ENCODE measurements at places on chromosomes 5 and 9. TPM values are rescaled to one million over a fixed set of nuclear protein-coding genes. Genes with fewer than 3 reads are reported as not detected.

The PCDHGA11 gene
- total RNA-seq, result 11.0 TPM

The CAMK4 gene
- 3.2 TPM for total RNA-seq

The BRD3 gene
- total RNA-seq, result 3.5 TPM

The CCIN gene
- 0.43 TPM for total RNA-seq

The ZNF354C gene
- total RNA-seq, result 6.8 TPM

The THBS4 gene
- total RNA-seq, result under 0.01 TPM

The INSL4 gene
- not detected for total RNA-seq

The SPINK5 gene
- total RNA-seq, result under 0.01 TPM

The ZNF608 gene
- total RNA-seq, result 8.4 TPM

The TPPP gene
- under 0.01 TPM for total RNA-seq

The SLCO6A1 gene
- total RNA-seq, result under 0.01 TPM

The TLX3 gene
- total RNA-seq, result not detected

The ITGA2 gene
- total RNA-seq, result 35.0 TPM

The PLEKHG4B gene
- under 0.01 TPM for total RNA-seq

The DAPK1 gene
- 3.9 TPM for total RNA-seq

The TTC23L gene
- total RNA-seq, result not detected

GRCh38 chr5:179266291-179267070 lies 78.8 kb downstream of the ADAMTS2 start:
- DNase-seq, result no peak

DNA sequence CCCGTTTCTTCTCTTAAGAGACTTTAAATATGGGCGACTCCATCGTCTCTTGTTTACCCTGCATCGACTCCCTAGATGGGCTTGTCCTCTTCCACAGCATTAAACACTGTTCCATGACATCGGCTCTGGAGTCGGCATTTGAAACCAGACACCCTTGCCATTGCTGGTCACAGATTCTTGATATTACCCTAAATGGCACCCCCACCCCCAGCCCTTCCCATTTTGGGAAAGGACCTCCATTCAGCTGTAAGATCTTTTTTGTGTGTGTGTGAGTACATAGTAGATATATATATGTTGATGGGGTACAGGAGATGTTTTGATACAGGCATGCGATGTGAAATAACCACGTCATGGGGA lies 51.1 kb upstream of the SH3PXD2B start:
- no peak for DNase-seq

GRCh38 chr9:137421838-137422603 lies 941 bp downstream of the EXD3 start:
- DNase-seq, result no peak

- peak; percentile 84 for DNase-seq
Observed at GRCh38 chr5:104498281-104498680, 935.7 kb upstream of the NUDT12 start.

DNA sequence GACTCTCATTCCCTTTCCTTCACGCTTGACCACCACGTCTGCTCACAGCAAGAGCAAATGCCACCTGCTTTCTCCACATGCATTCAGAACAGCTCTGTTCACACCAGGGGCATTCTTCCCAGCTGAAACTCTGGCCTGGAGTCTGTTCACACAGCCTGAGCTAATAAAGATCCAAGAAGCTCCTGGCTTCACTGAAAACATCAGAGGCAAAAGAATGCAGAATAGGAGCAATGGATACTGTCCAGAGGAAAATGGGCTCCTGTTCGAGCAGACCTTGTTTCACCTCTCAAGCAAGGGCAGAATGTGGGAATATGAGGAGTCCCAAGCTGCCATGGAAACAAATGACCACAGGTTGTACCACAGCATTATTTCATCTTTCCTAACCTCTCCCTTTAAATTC lies 402.7 kb upstream of the TNC start:
- no peak for DNase-seq

DNA sequence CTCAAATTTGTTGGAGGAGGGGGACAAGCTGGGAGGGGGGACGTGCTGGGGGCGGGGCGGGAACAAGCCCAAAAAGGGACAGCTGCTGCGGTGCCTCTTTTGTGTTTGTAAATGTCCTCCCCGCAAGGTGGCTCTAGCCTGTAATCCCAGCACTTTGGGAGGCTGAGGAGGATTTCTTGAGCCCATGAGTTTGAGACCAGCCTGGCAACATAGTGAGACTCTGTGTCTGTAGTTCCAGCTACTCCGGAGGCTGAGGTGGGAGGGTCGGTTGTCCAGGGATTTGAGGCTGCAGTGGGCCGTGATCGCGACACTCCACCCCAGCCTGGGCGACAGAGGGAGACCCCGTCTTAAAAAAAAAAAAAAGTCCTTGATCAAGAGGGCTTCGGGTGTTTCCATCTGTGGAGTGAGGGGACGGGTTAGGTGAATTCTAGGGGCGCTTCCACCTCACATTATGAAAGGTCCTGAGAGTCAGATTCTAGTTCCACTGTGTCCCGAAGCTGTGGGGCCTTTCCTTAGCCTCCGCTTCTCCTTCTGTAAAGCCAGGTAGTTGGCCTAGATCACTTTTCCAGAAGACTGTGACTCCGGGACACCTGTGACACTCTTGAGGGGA lies 779 bp upstream of the CTNNA1 start:
- DNase-seq, result no peak

DNA sequence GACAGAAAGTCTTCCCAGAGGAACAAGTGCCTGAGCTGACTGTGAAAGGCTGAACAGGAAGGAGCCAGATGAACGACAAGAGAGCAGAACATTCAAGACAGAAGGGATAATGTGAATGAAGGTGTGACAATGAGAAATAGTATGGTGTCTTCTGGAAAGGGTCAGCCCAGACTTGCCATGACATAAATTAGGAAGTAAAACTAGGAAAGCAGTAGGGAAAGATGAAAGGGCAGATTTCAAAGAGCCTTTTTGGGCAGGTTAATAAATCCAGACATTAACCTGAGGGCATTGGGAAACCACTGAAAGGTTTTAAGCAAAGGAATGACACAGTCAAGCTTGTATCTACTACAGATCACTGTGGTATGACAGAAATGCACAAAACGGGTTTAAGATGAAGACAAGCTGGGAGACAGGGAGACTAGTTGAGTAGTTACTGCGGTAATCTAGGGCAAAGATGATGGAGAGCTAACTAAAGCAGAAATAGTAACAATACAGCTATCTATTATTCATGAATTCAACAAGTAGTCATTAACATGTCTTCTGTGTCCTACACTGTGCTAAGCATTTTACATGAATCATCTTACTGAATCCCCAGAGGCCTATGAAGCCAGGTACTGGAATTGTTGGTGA lies 580.9 kb upstream of the WWC1 start:
- no peak for DNase-seq

- no peak for DNase-seq
Observed at GRCh38 chr9:107650995-107651394, 161.4 kb upstream of the KLF4 start.

GRCh38 chr5:172216345-172216744 lies 22.4 kb downstream of the EFCAB9 start:
- no peak for DNase-seq

- no peak for DNase-seq
Observed at GRCh38 chr5:2172471-2172870, 289.7 kb upstream of the IRX4 start.

DNA sequence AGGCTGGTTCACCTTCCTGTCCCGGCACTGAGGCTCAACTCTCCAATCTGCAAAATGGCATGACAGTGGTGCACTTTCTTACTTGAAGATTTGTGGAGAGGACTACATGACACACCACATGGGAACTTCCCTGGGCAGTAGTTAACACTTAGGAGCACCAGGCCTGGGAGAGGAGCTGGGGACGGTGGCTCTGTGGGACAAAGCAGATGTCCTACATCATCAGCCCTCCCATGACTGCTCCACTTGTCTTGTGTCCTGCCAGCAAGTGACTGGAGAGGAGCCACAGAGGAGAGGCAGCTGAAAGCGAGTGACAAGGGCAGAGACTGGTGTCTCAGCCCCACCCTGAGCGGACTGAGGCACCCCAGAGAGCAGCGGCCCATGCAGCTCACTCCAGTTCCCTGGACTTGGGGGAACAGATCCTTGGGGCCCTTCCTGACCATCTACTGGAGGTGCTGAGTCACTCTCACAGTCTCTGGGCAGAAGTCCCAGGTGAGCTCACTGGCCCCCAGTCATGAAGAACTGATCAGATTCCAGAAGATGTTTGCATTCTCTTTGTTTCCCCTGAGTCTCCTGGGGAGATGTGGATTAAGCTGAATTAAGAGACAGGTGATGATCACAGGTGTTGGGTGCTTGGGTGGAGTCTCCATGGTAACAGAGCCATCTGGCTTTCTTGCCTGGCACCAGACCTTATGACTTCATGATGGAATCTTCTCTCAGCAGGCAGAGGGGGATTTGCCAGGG lies 13.2 kb upstream of the SLC25A48 start:
- DNase-seq, result no peak

GRCh38 chr5:41636605-41637004 lies 126.2 kb upstream of the PLCXD3 start:
- DNase-seq, result peak; percentile 9

GRCh38 chr9:124330011-124330697 lies 72.4 kb downstream of the NEK6 start:
- no peak for DNase-seq

DNA sequence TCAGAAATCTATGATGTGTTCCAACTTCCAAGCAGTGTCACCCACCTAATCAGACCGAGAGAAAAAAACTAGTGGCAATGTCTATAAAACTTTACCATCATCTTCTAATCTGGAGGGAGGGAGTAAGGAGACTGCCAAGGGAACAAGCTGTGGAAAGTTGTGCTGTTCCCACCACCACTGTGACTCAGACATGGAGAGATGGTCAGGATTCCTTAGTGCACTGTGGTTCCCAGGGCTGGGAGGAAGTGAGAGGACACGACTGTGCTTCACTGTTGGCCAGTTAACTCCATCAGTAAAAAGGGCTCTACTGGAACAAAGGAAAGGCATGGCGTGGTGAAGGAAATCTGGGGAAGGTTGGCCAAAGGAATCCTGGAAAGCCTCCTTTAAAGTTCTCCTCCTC lies 18.8 kb downstream of the TICAM2 start:
- peak; percentile 83 for DNase-seq

- DNase-seq, result no peak
Observed at GRCh38 chr5:97412959-97413358, 229.9 kb upstream of the RIOK2 start.

- no peak for DNase-seq
Observed at GRCh38 chr9:6034954-6035353, 19.5 kb upstream of the RANBP6 start.

- peak; percentile 81 for DNase-seq
Observed at GRCh38 chr5:143506836-143507552, 103.5 kb upstream of the NR3C1 start.

DNA sequence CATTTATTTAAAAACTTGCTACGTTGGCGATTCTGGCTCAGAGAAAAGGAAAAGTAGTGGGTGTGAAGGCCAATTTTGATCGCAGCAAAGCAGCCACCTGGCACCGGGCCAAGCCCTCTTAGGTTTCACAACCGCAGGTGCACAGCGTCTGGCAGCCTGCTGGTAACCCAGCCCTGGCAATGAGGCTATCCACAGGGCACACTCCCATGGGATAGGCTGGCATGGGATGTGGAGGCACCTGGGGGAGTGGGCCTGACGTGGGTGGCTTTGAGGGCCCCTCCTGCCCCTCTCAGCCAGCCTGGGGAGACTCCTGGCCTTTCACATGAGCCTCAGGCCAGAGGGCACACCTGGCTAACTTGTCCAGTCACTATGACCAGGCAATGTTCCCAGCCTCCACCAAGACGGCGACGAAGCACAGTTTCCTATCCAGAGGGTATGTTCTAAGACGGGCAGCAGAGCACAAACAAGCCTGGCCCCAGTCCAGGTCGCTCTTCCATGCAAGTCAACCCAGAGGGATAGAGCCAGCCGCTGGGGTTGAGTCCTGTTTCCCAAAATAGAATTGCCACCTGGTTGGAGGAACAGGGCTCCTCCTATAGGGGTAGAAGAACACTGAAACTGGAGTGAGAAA lies 19.0 kb downstream of the CMBL start:
- no peak for DNase-seq

DNA sequence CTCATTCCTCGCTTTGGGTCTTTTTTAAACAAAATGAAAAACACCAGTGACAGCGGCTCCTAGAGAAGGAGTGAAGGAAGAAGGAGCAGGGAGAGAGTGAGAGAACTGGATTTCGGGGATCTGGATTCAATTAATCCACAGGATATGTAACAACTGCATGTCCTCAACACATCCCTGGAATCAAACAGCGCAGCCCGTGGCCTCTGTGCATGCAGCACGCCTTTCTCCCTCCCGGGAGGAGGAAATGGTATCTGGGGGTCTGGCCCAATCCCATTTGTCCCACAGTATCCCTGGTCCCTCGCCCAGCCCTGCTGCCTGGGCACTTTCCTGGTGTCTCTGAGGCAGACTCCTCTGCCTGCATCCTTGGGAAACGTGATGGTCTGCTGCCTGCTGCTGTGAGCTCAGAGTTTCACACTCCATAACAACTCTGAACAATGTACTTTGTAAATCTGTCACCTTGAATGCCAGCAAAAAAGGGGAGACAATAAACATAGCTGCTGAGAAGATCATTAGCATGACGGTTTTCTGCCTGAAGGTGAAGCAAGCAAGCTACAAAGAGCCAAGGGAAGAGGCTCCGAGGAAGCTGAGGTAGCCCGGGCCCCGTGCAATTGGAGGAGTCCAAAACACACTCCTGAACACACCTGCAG lies 56.1 kb downstream of the PTCH1 start:
- no peak for DNase-seq

- no peak for DNase-seq
Observed at GRCh38 chr5:83780699-83781350, 60.2 kb upstream of the HAPLN1 start.

DNA sequence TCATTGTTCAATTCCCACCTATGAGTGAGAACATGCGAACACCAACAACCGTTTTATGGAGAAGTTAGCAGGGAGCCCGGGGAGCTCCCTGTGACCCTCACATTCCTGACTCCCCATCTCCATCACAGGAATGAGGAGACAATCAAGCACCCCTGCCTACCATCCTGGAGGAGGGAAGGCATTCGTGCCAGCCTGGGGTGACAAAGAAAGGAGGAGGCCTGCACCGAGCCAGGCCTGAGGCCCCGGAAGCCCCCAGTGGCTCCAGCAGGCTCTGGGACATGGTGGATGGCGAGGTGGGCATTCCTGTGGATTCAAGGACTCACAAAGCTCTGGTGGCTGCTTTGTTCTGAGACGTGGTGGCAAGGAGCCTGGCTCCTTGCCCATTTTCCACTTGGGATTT lies 36.5 kb upstream of the UGT3A1 start:
- no peak for DNase-seq

DNA sequence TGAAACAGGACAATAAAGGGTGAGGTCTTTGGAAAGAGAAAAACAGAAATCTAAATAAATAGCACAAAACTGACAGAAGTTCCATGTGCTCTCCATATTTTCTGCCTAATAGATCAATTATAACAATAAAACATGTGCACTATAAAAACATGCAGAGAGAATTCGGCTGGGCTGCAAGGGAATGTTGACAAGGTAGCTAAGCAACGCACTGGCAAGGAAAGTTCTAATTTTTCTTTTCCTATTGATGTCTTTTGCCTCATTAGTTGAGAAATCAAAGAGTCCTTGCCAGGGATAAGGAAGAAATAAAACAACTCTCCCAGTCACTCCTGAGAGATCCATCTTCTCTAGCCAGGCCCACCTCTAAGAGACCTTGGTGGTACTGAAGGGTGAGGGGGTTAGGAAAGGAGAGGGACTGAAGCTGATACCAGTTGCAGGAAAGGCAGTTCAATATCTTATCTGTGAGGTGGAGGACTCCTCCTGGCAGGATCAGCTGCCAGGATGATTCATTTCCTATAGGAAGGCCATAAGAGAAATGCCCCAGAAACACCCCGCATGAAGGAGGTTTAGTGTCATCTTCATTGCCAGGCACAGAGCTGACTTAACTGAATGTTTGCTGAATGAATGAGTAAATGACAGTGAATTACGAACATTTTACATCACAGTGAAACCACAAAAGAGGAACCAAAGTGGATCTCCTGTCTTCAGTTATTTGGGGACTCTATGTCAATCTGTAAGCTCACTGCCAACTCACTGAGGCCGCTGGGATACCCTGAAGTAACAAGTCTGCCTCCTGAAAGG lies 63.7 kb upstream of the IFNK start:
- peak; percentile 12 for DNase-seq

Measured in fibroblast of villous mesenchyme (primary cell).